Urinary bladder (tissue), 4 donors: ENCODE measurements at places on chromosomes 1 and 21.

- no peak for DNase-seq
Measured at GRCh38 chr1:25210728-25211127, 21.6 kb downstream of the SYF2 start.

DNA sequence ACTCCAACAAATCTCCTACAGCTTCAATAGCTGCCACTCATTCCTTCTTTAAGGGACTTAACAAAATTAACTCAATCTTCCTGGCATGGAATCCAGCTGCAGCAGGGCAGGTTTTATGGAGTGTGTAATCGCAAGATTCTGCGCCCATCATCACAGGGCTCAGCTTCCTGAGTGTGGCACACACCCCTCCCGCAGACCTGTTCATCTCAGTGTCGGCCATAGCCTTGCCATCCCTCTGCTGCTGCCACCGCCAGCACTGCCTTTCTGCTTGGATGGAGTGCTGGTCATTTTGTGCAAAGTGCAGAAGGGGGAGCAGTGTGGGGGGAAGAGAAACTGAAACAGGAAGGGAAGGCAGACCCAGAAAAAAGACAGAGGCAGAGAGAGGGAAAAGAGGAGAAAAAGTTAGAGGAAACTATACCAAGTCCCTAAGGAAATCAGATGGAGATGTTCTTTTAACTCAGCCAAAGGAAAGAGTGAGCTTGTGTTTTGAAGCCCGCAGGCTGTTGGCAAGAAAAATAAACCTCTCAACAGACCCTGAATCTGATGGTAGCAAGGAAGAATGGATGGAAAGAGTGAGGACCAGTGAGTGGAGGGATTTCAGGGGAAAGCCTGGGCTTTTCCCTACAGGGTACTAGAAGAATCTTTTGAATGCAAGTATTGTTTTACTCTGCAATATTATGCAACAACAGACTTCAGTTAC lies 324.2 kb downstream of the SEC16B start:
- no peak for DNase-seq

DNA sequence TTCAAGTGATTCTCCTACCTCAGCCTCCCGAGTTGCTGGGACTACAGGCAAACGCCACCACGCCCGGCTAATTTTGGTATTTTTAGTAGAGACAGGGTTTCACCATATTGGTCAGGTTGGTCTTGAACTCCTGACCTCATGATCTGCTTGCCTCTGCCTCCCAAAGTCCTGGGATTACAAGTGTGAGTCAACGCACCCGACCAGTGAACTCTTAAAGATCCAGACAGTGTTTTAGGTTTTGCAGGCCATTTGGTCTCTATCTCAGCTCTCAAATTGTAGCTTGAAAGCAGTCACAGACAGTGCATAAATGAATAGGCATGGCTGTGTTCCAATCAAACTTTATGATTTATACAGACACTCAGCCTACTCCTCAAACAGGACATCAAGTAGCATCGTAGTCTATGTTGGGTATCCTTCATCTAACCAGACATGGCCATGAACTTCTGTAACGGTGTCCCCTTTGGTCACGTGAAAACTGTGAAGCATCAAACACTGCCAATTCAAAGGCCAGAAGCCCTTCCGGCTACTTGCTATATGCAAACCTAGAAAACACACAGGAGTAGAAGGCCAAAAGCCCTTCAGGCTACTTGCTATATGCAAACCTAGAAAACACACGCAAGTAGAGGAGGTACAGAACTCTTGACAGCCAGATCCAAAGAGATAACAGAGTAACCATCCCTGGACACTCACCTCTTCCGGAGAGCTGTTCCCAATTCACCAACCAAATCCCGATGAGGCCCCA lies 3.1 kb downstream of the FUCA1 start:
- DNase-seq = no peak

DNA sequence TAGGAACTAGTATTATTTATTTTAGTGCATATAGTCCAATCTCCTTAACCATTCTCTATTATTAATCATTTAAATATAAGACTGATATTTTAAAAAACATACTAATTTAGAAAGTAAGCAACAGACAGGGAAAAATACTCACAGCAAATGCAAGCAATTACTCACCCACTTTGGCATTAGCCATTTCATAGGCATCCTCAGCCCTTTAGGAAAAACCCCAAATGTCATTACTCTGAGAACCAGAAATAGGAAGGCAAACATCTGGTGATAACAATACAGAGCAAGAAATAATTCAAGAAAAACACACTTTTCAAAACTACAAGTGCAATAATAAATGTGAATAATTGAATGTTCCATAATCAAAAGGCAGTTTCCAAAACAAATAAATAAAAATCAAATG lies 545.1 kb downstream of the PLPP3 start:
- no peak for DNase-seq

GRCh38 chr1:8439015-8439702 lies 121.2 kb downstream of the SLC45A1 start:
- DNase-seq = no peak

DNA sequence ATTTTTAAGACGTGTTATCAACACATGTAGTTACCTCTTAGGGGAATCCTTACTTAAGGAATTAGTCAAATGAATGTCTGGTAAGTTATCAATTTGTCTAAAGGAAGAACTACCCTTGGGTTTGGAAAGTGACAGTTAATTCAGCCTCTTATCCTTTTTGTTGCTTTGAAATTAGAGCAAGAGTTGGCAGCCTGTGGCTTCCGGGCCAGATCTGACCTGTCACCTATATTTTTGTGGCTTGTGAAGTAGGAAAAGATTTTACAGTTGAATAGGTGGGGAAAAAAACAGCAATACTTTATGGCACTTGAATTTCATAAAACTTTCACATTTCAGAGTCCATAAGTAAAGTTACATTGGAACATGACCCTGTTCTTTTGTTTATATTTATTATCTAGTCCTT lies 5.5 kb downstream of the MRPS6 start:
- no peak for DNase-seq
